ENCODE measurements at places on chromosomes 2 and 18. TPM values are rescaled to one million over a fixed set of nuclear protein-coding genes. Genes with fewer than 3 reads are reported as not detected.

GRCh38 chr2:201696151-201696659, 2.2 kb downstream of the MPP4 start:
- H3K36me3 ChIP-seq, result no peaks in the 10 kb centered on the region
- no peak for DNase-seq
- H3K27ac ChIP-seq, result no peak overlapping the region
- H3K4me1 ChIP-seq, result peaks cover 32% of the 10 kb centered on the region

- no peak overlapping the region for H3K4me3 ChIP-seq
- no peaks in the 10 kb centered on the region for H3K36me3 ChIP-seq
- no peak for DNase-seq
- H3K4me1 ChIP-seq, result no peaks in the 10 kb centered on the region
These were observed 223.6 kb downstream of the C1D start for GRCh38 chr2:67839242-67839641.

DNA sequence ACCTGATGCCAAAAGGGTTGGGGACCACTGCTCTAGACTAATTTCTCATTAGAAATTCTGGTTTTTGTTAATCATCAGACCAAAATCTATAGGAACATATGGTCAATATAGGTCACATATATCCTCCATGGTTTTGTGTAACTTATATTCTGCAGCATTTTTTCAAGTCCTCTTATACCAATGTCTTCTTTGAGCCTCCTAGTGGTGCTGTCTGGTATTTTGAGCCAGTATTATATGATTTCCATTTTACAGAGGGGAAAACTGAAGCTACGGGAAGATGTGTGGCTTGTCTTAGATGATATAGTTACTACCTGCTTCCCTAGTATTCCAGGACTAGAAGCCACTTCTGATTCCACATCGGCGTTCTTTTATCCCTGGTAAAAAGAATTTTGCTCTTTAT, 13.8 kb downstream of the MAPK4 start:
- H3K36me3 ChIP-seq, result no peaks in the 10 kb centered on the region
- no peak for DNase-seq
- H3K27me3 ChIP-seq, result peaks cover 13% of the 10 kb centered on the region
- no peak overlapping the region for H3K4me3 ChIP-seq
- H3K27ac ChIP-seq, result no peak overlapping the region

TUBA3E gene
- not detected for total RNA-seq

DNA sequence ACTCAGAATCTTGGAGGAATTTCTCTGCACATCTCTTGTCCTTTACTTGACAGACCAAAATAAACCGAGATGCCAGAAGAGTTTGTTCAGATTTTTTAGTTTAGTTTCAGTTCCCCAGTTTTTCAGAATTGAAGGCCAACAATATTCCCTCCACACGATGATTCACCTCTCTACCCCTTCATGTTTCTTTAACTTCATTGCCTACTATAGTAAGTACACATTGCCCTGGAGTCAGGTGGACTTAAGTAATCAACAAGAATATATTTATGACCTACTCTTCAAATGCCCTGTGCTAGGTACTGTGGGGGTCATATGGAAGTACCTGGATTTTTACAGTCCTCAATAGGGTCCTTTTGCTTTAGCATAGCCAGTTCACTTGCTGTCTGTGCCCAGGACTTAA, 79.6 kb upstream of the CTLA4 start:
- no peaks in the 10 kb centered on the region for H3K36me3 ChIP-seq
- no peak for DNase-seq
- no peak overlapping the region for H3K27ac ChIP-seq
- no peaks in the 10 kb centered on the region for H3K4me1 ChIP-seq

- H3K4me3 ChIP-seq, result no peak overlapping the region
- no peak overlapping the region for H3K27ac ChIP-seq
- H3K4me1 ChIP-seq, result no peaks in the 10 kb centered on the region
- H3K36me3 ChIP-seq, result no peaks in the 10 kb centered on the region
- no peaks in the 10 kb centered on the region for H3K27me3 ChIP-seq
These were observed 66.9 kb downstream of the ACVR1 start for GRCh38 chr2:157809212-157809611.

GRCh38 chr2:192534072-192534471, 339.3 kb upstream of the TMEFF2 start:
- H3K27ac ChIP-seq, result no peak overlapping the region
- H3K4me1 ChIP-seq, result no peaks in the 10 kb centered on the region
- no peak overlapping the region for H3K4me3 ChIP-seq

ALPG gene
- 0.10 TPM for total RNA-seq

HOXD1 gene
- not detected for total RNA-seq

DNA sequence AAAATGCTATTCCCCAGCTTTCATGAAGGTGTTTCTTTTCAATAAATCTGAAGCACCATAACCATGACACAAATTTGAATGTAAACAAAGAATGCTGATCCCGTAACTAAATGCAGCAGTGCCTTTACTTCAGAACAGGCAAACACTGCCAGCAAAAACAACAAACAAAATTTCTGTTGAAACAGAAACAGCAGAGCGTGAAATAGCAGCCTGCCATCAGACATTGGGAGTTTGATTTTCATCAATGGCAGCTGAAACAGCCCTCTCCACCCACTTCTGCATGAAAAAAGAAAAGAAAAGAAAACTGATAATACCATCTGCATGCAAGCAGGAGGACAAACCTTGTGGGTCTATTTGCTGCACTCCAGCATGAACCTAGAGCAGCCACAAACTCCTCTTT, 128.3 kb downstream of the CDH2 start:
- DNase-seq, result no peak
- no peak overlapping the region for H3K4me3 ChIP-seq
- H3K27me3 ChIP-seq, result no peaks in the 10 kb centered on the region
- H3K36me3 ChIP-seq, result no peaks in the 10 kb centered on the region
- H3K27ac ChIP-seq, result no peak overlapping the region

DNA sequence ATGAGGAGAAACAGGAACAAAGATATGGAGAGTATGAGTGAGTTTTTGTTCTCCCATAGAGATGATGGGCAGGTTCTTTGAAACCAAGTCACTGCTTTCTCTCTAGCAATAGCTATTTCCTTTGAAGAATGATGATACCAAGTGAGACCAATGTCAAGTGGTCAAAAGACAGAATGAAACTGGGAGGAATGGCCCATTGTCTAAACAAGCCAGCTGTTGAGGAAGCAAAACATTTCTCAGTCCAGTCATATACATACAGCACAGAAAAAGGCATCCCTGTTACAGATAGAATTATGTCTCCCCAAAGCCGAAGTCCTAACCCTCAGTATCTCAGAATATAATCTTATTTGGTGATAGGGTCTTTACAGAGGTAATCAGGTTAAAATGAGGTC, 66.1 kb upstream of the EPC2 start:
- H3K27ac ChIP-seq, result no peak overlapping the region
- no peak for DNase-seq
- H3K4me1 ChIP-seq, result no peaks in the 10 kb centered on the region
- no peaks in the 10 kb centered on the region for H3K36me3 ChIP-seq
- peaks cover 39% of the 10 kb centered on the region for H3K27me3 ChIP-seq
- H3K4me3 ChIP-seq, result no peak overlapping the region

DNA sequence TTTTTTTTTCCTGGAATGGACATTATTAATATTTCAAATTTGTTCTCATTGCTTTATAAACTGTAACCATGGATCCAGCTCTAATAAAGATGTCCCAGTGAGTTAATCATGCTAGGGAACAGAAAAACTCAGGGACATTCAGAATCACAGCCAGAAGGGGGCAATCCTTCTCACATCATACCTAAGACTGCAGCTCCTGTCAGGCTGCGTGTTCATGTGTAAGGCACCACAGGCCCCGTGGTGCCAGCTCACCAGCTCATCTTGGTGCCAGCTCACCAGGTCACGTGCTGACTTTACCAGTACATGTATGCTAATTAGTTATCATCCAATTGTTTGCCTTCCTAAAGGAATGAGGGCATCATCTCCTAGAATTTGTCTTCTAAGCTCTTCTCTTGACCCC, 84.7 kb upstream of the NEDD4L start:
- H3K4me3 ChIP-seq, result no peak overlapping the region
- peaks cover 3% of the 10 kb centered on the region for H3K27me3 ChIP-seq
- H3K36me3 ChIP-seq, result no peaks in the 10 kb centered on the region
- H3K27ac ChIP-seq, result no peak overlapping the region
- H3K4me1 ChIP-seq, result no peaks in the 10 kb centered on the region

COLEC12 gene
- total RNA-seq, result not detected

ERICH2 gene
- total RNA-seq, result 2.4 TPM
